ENCODE measurements at places on chromosomes 5 and 9. TPM values are rescaled to one million over a fixed set of nuclear protein-coding genes. Genes with fewer than 3 reads are reported as not detected.

PTGES gene
- total RNA-seq = not detected

CDX1 gene
- total RNA-seq = not detected

COL5A1 gene
- not detected for total RNA-seq

SMU1 gene
- total RNA-seq = 26.8 TPM

HAUS6 gene
- 15.3 TPM for total RNA-seq

GHR gene
- not detected for total RNA-seq

DNA sequence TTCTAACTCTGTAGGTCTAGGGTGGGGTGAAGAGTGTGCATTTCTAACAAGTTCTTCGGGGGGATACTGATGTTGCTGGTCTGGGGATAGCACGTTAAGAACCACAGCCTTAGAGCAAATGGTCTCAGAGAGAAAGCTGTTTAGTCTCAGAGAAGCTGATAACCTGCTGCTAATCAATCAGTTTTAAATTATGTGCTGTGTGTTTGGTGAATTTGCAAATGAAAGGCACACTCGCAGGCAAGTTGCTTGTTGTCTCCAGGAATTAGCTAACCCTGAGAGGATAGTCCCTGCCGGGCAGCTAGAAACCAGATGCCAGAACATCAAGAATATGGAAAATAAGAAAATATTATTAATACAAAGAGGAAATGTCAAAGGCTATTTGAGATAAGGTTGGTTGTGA is 79.2 kb downstream of the DMRT2 start:
- no peak for DNase-seq

GRCh38 chr9:28260330-28260729 is 687.0 kb upstream of the C9orf72 start:
- DNase-seq = no peak

DNA sequence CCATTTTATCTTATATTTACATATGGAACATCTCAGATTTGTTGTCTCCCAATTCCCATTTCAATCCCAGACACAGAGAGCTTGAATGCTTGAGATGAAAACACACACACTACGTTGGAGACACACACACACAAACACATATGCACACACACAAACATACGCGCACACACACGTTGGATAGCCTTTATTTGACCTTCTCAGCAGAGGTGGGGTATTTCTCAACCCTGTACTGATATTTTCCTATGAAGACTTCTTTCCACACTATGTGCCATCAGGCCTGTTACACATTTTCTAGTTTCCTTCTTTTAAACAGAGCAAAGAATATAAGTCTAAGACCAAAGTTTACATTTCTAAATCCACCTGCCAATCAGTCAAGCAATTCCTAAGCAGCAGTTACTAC is 291.0 kb downstream of the TAF11L14 start:
- DNase-seq = no peak

DNA sequence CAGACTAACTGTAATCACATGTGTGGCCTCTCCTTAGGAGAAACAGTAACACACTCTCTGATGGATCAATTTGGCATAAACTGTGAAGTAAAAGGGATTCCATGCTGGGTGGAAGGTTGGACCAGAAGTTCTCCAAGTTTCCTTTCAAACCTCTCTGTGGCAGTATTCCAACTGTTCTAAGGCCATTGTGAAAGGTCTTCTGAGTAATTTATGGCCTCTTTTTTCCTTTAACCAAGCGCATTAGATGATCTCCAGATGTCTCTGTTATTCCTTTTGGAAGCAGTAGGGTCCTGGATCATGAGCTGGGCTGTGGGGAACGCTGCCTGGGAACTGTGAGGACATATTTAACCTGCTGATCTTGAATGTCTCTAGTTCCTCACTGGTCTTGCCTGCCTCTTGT is 80.6 kb upstream of the IL6ST start:
- no peak for DNase-seq

DNA sequence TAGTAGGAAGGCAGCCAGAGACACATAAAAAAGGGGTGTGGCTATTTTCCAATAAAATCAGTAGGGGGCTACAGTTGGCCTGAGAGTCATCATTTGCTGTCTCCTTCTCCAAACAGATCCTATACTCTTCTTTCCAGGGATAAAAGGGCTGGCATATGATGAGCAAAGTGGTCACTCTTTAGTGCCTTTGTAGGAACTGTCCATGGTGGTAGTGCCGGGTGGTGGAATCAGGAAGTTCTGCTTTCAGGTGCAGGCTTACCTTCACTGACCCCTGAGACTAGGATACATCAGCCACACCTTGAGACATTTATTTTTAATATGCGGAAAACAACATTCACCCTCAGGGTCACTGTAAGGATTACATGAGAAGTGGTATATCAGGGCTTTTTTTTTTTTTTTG is 80.8 kb downstream of the ASTN2 start:
- DNase-seq = no peak

GRCh38 chr9:120855827-120856670 is 13.3 kb upstream of the PSMD5 start:
- no peak for DNase-seq
